ENCODE measurements at places on chromosomes 2 and 18.

- DNase-seq: no peak
Measured at GRCh38 chr2:60152226-60152833, 401.1 kb downstream of the BCL11A start.

DNA sequence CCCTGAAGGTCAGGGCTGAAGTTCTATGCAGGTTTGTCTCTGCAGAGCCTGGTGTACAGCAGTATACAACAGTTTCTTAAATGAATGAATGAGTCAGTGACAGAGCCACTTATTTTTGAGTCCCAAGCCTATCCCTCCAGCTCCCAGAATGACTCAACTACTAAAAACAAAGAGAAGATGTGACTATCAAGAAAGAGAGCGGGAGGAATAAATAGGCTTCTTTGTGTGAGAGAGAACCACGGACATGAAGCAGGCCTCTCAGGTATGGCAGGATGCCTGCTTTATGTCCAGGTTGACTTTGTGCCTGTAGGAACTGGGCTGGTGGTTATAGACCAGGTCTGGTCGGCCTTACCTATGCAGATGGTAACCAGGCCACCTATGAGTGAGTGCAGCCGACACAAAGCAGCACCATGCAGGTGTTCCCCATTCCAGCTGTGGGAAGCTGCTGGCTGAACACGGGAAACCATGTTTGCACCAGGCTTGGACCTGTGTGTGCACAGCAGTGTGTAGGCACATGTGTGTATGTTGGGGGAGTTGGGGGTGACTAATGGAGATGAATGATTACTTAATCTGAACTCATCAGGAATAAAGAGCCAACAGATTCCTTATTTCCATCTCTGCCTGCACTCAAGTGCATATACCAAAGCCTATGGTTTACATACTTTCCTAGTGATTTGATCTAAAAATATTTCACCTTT lies 171.0 kb downstream of the OSR1 start:
- no peak for DNase-seq

GRCh38 chr2:8461341-8461740 lies 220.5 kb upstream of the ID2 start:
- DNase-seq: no peak

- no peak for DNase-seq
Measured at GRCh38 chr2:386406-387103, 98.7 kb upstream of the ALKAL2 start.

GRCh38 chr2:216108310-216108966 lies 710 bp upstream of the XRCC5 start:
- DNase-seq: no peak

DNA sequence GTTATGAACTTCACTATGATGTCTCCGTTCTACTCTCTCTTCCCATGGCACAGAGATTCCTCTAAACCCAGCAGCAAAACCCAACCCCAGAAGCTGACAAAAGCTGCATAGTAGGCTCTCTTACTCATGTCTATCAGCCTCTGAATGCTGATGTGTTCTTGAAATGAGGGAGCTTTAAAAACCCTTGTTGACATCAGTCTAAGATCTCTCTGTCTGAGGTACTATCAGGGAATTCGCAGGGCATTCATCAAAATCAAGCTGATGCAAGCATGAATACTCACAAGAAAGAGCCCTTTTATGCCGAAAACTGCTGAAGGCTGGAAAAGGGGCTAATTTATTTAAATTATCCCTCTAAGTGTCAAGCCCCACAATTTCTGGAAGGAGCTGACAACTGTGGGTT lies 710.6 kb upstream of the FANCL start:
- DNase-seq: no peak

DNA sequence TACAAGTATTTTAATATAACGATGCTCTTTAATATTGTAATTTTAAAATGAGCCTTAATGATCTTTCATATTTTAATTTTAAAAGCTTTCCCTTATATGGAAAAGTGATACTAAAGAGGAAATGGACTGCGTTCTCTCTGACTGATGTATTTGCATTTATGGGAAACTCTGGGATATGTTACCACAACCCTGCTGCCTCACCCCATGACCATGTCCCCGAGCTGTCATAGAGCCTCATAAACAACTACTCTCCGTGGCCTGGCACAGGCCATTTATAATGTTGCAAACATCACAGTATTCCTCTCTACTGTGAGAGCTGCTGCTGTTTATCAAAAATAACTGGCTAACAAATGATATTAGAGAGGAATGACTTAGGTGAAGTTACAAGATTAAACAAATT lies 75.8 kb upstream of the SEC11C start:
- no peak for DNase-seq

DNA sequence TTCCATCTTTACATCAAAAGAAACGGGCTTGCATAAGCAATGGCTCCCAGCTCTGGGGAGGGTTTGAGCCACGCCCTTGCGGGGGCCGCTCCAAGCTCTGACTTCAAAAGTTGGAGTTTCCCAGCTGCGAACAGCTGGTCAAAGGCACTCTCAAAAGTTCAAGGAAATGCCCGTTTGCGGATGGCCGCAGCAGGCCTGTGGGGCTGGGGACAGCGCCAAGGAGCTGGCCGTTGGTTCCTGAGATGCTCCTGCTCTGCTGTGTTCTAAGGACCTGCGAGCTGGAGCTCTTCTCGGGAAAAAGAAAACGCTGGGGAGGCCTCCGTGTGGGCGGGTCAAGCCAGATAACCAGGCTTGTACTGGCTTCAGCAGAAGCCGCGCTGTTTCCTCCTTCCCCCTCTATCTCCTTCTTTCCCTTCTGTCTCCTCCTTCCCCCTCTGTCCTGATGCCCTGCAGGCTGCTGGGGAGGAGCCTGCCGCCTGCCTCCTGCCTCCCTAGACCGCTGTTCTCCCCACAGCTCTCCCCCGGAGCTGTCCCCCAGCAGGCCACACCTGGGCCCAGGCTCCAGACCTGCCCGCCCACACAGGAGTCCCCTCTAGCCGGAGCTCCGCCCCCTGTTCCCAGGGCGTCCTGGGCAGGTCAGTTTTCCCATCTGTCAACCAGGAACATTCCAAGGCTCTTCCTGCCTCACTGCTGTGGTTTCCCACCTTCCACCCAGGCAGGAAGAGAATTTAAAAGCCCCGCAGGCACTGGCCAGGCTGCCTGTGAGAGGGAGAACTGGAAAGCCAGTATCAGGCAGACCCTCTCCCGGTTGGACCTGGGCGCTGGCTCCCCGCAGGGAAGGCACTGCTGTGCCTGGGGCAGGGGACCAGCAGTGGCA lies 14.1 kb downstream of the KLF11 start:
- DNase-seq: peak; percentile 68

DNA sequence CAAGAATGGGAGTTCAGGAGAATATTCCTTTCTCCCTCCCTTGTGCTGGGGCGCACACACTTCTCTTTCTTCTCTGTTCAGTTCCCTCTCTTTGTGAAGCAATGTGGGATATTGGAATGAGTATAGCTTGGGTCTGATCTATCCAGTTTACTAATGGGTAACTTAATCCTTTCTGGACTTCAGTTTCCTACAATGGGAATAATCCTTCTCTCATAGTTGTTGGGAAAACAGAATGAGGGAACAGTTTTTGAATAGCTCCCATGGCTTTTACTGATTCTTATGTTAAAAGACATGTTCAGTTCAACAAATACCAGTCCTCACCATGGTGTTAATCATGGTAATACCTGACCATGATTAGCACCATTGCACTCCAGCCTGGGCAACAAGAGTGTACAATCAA lies 93.1 kb downstream of the ARL4C start:
- DNase-seq: no peak

GRCh38 chr2:105744091-105744908 lies 412 bp upstream of the NCK2 start:
- peak; percentile 66 for DNase-seq

GRCh38 chr2:217875556-217876252 lies 127.1 kb downstream of the TNS1 start:
- no peak for DNase-seq

DNA sequence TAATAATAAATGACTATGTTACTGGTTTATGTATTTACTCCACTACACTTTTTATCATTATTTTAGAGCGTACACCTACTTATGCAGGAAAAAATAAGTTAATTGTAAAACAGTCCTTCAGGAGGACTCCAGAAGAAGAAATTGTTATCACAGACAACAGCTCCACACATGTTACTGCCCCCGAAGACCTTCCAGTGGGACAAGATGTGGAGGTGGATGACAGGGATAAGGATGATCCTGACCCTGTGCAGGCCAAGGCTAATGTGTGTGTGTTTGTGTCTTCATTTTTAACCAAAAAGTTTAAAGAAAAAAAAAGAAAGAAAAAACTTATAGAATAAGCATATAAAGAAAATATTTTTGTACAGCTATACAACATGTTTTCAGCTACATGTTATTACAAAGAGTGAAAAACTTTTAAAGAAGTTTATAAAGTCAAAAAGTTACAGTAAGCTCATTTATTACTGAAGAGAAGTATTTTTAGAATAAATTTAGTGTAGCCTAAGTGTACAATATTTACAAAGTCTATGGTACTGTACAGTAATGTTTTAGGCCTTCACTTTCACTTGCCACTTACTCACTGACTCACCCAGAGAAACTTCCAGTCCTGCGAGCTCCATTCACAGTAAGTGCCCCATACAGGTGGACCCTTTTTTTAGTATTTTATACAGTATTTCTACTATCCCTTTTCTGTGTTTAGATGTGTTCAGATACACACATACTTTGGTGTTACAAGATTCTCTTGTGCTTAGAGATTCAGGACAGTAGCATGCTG lies 7.5 kb downstream of the TGFBRAP1 start:
- no peak for DNase-seq

DNA sequence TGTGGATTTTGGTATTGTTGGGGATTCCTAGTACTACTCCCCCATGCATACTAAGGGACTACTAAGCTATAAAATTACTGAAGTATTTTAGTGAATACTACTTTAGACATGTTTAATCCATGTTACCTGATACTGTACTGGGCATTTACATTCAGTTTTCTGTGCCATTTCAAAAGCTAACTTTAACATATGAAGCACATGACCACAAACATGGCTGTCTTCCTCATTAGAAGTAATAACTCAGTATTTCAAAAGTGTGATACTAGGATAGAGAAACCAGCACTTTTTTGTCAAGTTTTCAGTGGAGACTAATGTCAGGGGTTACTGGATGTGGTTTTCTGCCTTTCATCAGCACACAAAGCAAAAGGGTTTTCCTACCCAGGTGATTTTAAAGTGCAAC lies 27.9 kb downstream of the WDR33 start:
- DNase-seq: no peak

DNA sequence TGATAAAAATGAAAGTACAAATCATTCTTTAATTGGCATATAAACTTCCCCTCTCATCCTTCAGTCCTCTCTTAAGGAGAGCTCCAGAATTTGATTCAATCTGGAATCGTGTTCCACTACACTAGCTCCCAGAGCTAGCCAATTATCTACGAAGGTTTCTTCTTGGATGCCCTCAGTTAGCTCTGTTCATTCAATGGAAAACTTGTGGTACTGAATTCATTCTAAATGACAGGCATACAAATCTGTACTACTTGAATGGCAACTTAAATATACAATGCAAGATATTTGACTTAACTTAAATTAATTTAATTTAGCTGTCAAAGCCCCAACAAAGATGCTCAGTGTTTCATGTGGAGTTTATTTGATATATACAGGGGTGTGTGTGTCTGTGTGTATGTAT lies 1474.2 kb upstream of the CELF4 start:
- DNase-seq: no peak

DNA sequence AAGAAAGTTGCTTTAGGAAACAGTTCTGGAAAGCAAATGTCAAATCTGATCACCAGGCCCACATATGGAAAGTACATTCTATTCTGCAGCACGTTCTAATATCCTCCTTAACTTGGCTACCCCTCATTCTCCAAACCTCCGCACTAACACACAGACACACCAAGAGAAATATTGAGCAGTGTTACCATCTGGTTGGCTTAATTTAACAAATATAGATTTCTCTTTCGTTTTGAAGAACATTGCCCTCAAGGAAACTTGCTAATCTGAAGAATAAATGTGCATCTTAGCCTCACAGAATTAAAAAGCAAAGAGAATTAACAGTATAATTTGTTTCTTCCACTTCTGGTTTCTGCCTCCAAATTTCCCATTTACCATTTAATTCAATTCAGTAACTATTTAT lies 72.8 kb upstream of the TTC39C start:
- no peak for DNase-seq

GRCh38 chr2:230953845-230954244 lies 28.8 kb upstream of the GPR55 start:
- no peak for DNase-seq

- no peak for DNase-seq
Measured at GRCh38 chr2:71938108-71938507, 209.6 kb downstream of the CYP26B1 start.

DNA sequence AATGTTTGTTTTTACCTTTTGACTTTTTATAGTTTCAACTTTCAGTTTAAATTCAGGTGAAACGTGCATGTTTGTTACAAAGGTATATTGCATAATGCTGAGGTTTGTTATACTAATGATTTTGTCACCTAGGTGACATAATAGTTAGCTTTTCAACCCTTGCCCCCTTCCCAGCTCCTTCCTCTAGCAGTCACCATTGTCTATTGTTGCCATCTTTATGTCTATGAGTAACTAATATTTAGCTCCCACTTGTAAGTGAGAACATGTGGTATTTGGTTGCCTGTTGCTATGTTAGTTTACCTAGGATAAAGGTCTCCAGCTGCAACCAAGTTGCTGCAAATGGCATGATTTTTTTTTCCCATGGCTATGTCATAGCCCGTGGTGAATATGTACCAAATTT lies 322.3 kb upstream of the SETBP1 start:
- no peak for DNase-seq

All from left renal cortex interstitium (tissue), 4 donors.